ENCODE measurements at places on chromosomes 13 and 19.
A peak's percentile ranks its signal among the peaks of the same experiment; 100 is the strongest.

DNA sequence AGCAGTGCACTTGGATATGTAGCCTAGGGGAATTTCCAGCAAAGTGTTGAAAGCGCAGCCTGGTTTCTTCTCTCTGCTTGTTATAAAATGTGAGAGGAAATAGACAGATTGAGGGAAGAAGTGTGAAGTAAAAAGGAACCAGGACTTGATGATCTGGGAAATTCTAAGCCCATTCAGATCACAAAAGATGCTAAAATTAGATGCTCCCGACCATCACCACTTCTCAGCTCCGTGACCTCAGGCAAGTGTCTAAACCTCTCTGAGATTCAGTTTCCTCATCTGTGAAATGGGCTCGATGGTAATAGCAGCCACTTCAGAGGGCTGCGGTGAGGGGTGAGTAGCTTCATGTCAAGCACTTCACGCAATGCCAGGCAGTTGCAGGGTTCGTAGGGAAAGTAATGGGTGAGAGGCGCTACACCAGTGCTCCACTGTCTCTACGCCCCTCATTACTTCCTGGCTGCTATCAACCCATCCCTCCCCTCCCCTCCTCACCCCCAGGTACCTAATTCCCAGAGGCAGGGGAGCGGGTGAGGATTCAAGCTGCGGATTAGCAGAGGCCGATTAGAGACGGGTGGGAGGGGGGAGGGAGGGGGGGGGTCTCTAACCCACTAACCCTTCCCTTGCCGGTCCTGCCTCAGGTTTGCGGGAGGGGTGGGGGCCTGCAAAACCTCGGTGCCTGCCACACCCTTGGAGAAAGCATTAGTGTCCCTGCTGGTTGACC lies 9.0 kb upstream of the NFIC start:
- H3K4me3 ChIP-seq: no peak overlapping the region
- H3K4me1 ChIP-seq: no peaks in the 10 kb centered on the region
- peaks cover 95% of the 10 kb centered on the region for H3K27me3 ChIP-seq
- H3K27ac ChIP-seq: no peak overlapping the region
- peak; percentile 72 for DNase-seq
- H3K36me3 ChIP-seq: no peaks in the 10 kb centered on the region

GRCh38 chr13:20654156-20654555 lies 49.3 kb upstream of the IL17D start:
- no peaks in the 10 kb centered on the region for H3K36me3 ChIP-seq
- DNase-seq: no peak
- H3K4me1 ChIP-seq: no peaks in the 10 kb centered on the region
- no peak overlapping the region for H3K4me3 ChIP-seq
- no peak overlapping the region for H3K27ac ChIP-seq
- H3K27me3 ChIP-seq: no peaks in the 10 kb centered on the region

GRCh38 chr13:21150013-21150412 lies 26.3 kb downstream of the SKA3 start:
- H3K4me3 ChIP-seq: no peak overlapping the region
- no peaks in the 10 kb centered on the region for H3K27me3 ChIP-seq
- peaks cover 30% of the 10 kb centered on the region for H3K4me1 ChIP-seq
- DNase-seq: no peak
- peaks cover 12% of the 10 kb centered on the region for H3K36me3 ChIP-seq

DNA sequence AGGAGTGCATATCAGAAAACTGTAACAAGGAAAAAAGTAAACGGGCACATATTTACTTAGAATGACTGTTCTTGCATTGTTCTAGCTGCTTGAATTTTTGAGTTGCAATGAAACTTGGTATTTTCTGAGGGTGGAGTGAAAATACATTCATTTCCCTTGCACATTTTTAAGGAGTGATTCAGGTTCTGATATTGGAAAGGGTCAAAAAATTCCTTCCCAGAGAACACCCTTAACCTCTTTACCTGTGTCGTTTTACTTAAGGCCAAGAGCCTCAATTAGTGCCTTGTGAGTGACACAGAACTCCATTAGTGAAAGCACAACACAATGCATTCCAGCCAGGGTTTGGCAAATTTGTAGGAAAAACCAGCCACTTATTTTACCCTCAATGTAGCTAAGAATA lies 2.3 kb downstream of the ITGBL1 start:
- peaks cover 18% of the 10 kb centered on the region for H3K4me1 ChIP-seq
- H3K4me3 ChIP-seq: no peak overlapping the region
- DNase-seq: no peak
- H3K27me3 ChIP-seq: no peaks in the 10 kb centered on the region

- H3K27ac ChIP-seq: no peak overlapping the region
- H3K36me3 ChIP-seq: no peaks in the 10 kb centered on the region
- H3K27me3 ChIP-seq: no peaks in the 10 kb centered on the region
- H3K4me1 ChIP-seq: peaks cover 15% of the 10 kb centered on the region
These were observed 17.6 kb downstream of the TJP3 start for GRCh38 chr19:3725640-3726310.

All from GM23338 (cell line).